Activated T-cell treated with anti-CD3 and anti-CD28 coated beads for 4 hours (primary cell): ENCODE measurements at places on chromosomes 7 and 10.

DNA sequence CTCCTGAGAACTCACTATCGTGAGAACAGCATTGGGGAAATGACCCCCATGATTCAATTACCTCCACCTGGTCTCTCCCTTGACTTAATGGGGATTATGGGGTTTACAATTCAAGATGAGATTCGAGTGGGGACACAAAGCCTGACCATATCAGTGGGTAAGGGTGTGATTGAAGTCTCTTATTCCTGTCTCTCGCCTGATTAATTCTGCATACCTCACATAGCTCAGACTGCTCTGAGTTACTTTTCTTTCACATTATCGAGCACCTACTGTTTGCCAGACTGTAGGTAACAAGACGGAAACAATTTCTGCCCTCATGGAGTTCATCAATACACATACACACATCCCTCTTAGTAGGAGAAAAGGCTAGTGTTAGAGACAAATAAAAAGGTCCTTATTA, 25.0 kb downstream of the CISD1 start:
- no peak for DNase-seq

- no peak for DNase-seq
Observed at GRCh38 chr7:116356979-116357378, 142.6 kb upstream of the CAV2 start.

GRCh38 chr7:148733496-148733895, 34.8 kb downstream of the CUL1 start:
- DNase-seq = no peak

GRCh38 chr10:69068549-69068948, 19.4 kb upstream of the SRGN start:
- DNase-seq = no peak

DNA sequence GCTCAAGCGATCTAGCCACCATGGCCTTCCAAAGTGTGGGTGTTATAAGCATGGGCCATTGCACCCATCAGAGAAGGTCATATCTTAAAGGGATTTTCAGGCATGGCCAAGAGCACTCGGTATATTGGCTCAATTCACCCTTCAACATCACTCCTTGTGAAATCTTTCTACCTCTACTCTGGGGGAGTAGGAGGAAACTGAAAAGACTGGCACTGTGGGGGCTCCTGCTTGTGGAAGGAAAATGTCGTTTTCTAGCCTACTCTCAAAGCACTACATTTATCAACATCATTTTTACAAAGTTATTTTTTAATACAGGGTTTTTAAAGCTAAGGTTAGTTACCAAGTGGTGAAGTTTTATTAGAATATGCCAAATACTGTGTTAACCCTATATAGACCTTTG, 42.0 kb upstream of the CACNB2 start:
- no peak for DNase-seq

DNA sequence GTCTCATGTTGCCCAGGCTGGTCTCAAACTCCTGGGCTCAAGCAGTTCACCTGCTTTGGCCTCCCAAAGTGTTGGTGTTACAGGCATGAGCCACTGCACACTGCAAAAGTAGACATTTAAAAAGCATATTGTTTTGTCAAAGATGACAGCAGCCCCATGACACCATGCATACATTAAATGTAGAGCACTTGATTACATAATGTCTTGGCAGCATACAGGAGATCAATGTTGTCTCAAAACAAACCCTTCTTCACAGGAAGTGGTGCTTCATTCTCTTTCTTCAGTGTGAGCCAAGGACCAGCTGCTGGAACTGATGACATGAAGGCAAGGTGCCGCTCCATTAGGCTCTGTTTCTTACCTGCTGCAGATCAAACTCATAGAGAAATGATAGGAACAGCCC, 218.4 kb downstream of the KLF6 start:
- no peak for DNase-seq

DNA sequence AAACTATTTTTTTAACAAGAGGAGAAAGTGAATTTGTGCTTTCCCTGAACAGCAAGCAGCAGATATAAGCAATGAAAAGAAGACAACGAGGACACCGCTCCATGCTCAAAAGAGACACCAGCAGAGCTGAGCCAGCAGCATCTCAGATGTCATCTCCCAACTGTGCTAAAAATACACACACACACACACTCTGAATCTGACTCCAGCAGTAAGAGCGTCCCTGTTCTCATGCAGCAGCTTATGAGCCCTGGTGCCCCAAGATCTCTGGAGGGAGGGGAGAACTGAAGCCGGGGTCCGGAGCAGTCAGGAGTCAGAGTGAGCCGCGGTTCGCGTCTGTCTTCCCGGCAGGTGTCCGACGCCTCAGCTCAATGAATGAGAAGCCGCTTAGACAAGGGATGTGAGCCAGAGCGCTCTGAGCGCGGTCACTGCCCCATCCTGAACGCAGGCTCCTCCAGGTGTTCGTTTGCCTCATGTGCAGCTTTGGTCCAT, 49.2 kb downstream of the SVIL start:
- DNase-seq = no peak

DNA sequence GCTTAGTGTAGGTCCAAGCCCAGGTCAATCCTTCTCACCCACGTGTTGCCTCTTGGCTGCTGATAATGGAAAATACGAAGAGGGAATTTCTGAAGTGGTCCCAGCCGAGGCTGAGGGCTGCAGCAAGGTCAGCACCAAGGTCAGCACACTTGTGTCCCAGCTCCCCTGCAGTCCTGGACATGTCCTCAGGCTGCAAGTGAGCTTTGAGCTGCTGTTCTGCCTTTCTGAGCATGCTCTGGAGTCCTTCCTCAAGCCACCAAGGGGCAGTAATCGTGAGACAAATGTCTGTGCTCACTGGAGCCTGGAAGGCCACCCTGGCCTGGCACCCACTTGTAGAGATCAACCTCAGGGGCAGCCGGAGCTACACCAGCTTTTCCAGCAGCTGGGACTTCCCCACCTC, 28.3 kb downstream of the DRGX start:
- DNase-seq = no peak

- no peak for DNase-seq
Observed at GRCh38 chr7:115274-115911, 77.0 kb upstream of the FAM20C start.

- DNase-seq = no peak
Observed at GRCh38 chr10:49534670-49535381, 4.1 kb downstream of the ERCC6 start.

GRCh38 chr7:98352621-98353020, 48.3 kb downstream of the BAIAP2L1 start:
- DNase-seq = no peak

- DNase-seq = no peak
Observed at GRCh38 chr10:37623506-37623905, 233.9 kb downstream of the ZNF248 start.

GRCh38 chr7:84247591-84247990, 53.0 kb upstream of the SEMA3A start:
- DNase-seq = no peak

- DNase-seq = no peak
Observed at GRCh38 chr10:27526242-27526641, 22.1 kb downstream of the RAB18 start.

- no peak for DNase-seq
Observed at GRCh38 chr10:44992070-44992731, 8.5 kb upstream of the ZNF22 start.

DNA sequence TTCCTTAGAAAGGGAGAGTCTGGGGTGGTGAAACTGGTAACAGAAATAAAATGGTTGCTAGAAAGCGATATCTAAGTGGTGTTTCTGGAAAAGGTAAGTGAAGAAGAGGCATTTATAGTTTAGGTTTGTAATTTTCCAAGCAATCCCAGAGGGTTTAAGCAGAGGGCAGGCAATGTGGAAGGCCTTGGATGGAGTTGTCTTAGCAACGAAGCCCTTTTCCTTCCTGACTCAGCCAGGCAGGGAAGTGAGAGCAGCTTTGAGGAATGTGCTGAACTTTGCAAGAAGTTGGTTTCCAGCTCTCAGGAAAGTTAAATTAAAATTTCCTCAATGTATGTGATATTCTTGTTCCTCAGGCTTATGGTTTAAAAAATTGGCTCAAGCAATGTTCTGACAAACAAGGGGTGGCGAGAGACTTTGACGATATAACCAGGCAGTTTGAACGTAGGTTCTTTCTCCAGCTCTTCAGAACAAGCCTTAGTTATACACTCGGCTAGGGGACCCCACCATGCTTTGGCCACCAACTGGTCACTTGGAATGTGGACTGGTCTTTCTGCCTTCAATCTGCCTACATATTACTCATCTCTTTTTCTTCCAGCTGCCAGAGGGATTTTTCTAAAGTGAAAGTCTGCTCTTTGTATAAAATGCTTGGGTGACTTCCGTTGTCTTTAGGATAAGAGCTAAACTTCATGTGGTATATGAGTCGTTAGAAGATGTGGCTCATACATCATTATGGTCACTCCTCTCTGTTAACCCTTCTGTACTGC, 66.9 kb upstream of the SLC25A13 start:
- no peak for DNase-seq

- no peak for DNase-seq
Observed at GRCh38 chr7:143331179-143331801, 15.4 kb downstream of the CLCN1 start.

DNA sequence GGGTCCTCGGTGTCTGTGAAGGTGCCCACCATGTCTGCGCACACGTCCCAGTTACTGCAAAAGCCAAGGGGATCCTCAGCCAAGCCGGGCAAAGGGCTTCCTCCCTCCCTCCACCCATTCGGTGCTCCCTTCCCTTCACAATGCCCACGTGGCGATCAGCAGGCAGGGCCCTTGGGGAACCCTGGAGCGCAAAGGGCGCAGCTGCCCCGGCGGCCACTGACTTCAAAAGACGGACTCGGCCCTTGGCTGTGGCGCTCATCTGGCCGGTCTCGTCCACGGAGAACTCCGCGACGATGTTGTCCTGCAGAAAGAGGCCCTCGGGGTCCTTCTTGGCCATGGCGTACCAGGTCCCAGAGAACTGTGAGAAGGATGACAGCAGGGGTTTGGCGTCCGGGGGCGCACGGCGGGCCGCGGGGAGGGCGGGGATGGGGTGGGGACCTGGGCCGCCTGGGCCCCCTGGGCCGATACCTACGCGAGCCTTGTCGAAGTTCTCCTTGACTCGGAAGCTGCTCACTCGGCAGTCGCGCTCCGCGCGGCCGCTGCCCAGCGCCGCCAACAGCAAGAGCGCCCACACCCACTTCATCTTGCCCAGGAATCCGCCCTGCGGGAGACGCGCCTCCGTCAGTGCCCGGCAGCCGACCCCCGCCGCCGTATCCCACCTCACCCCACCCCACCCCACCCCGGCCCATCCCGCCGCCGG, 439 bp downstream of the RBP4 start:
- DNase-seq = no peak

GRCh38 chr7:29255199-29255878, 60.8 kb downstream of the CHN2 start:
- no peak for DNase-seq

DNA sequence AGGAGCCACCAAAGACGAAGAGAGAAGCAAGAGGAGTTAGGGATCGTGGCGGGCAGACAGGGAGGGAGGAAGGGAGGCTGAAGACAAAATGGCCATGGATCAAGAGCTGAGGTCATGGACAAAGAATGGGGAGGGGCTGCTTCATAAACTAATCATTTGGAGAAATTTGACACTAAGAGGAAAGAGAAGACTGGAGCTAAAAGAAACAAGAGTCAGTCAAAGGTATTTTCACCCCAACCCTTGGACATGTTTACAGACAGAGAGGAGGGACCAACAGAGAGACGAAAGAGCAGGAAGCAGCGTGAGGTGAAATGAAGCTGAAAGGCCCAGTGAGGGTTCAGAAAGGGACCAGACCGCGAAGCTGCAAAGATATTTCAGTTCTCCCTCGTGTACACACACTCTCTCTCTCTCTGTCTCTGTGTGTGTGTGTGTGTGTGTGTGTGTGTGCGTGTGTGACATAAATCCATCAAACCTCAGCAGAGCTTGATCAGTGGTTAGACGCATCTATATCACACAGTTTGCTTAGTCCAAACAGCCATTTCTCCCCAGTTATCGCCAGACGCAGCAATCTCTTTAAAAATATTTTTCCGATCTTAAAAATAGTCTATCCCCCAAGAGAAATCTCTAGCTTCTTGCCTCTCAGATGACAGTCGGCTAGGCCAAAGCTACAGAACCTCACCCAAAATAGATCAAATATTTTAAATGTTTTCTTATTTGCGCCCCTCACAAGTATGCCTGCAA, 12.5 kb upstream of the CALD1 start:
- no peak for DNase-seq

- DNase-seq = no peak
Observed at GRCh38 chr10:56258378-56258777, 102.7 kb downstream of the ZWINT start.
